ENCODE measurements at places on chromosomes 4 and X.

DNA sequence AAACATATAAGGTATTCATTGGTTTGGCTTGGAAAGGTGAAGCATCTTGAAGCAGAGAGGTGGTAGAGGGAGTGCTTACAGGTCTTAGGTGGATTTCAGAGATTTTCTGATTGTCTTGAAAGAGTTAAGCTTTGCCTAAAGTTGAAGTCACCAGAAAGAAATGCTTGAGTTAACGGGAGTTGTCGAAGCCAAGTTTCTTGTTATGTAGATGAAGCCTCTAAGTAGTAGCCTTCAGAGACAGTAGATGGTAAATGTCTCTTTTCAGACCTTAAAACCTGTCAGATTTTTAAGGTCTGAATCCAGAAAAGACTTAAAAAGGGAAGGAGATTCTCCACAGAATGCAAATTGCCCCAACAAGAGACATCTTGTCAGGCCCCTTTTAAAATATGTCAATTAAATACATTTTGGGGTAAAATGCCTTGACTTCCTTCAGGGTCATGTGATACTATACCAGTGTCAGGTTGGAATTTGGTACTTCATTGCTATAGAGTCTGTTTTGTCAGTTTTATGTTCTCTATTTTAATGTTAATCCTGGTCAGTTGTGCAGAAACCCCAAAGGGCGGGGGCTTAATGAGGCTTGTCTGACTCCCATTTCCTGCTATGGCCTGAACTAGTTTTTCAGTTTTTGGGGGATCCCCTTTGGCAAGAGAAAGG is 81.0 kb downstream of the PCDH18 start:
- DNase-seq = no peak

GRCh38 chr4:159127745-159128518 is 25.1 kb downstream of the RAPGEF2 start:
- DNase-seq = no peak

DNA sequence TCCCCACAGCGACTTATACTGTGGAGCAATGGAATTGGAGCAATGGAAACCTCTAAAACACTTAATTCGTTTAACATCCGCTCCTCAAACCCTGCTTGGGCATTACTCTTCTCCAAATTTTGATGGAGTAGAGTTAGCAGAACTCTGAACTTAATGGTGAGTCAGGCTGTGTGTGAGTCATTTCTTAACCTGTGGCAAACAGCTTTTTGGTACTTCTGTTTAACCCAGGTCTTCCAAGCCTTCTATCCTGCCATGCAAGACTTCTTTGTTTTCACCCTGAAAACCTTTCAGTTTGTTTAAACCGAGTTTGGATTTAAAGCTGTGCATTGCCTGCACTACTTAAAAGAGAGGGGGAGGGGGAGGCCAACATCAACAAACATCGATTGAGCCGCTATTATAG is 3.6 kb upstream of the AMOT start:
- DNase-seq = no peak

- DNase-seq = no peak
Measured at GRCh38 chr4:4364486-4365208, 22.3 kb upstream of the NSG1 start.

- DNase-seq = no peak
Measured at GRCh38 chr4:13430834-13431568, 53.1 kb downstream of the RAB28 start.

DNA sequence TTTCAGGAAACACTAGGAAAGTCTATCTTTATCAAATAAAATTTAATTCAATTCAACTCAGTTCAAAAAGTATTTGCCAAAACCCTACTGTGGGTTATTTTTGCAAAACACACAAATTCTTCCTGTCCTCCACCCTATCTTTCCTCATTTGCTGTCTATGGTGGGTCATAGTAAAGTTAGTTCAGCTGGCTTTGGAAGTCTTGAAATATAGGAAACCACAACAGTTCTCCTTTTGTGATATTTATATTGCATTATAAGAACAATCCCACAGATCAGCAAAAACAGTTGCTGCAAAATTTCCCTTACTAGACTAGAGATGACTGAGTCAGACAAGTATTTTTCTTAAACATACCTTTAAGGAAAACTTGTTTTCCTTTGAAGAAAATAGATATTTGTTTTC is 22.2 kb downstream of the CYBB start:
- DNase-seq = no peak

DNA sequence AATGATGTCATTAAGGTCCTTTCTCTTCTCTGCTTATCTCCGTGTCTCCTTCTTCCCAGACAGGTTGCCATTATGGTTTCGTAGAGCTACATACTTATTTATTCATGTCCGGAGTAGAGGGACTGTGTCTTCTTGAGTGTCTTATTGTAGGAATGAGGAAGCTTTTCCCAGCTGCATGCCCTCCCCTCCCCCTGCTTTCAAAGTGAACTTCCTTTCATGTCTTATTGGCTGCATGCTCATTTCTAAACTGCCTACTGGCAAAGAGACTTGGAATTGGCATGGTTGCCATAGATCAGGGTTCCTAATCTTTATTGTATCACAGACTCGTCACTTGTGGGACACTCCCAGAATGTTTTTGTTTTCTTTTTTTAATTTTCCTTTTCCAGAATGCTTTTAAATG is 15.4 kb downstream of the VAMP7 start:
- no peak for DNase-seq
